Muscle of arm (tissue), 14 donors: ENCODE measurements at places on chromosomes 2 and 18.

DNA sequence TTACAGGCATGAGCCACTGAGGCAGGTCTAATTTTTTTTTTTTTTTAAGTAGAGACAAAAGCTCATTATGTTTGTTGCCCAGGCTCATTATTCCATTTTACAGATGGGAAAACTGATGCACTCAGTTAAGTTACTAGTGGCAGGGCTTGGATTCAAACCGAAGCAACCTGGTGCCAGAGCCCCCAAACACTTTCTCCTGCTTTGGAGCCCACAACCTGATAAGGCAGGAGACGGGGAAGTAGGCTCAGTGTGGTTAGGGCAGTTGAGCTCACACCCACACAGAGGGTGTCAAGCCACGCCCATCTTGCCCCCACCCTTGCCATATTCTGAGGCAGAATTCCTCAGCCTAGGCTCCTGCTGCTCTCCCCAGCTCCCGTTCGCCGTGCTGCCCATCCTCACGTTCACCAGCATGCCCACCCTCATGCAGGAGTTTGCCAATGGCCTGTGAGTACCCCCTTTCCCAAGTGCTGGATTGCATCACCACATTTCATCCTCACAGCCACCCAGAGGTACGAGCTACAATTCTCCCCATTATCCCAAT is 5.8 kb upstream of the CTDSP1 start:
- DNase-seq: no peak

- DNase-seq: no peak
Observed at GRCh38 chr2:159153463-159153862, 133.0 kb downstream of the WDSUB1 start.

DNA sequence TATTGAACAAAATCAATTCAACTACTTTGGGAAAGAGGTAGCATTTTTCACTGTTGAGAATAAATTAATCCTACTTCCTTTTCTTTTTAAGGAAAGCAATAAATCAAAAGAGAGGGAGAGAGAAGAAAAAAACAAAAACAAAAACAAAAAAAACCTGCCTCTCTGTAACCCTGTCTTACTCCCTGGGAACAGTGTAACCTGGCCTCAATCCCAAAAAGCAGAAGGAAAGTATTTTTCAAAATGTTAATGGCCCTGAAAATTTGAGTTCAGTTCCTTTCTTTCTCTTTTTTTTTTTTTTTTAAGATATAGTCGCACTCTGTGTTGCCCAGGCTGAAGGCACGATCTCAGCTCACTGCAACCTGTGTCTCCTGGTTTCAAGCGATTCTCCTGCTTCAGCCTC is 35.9 kb downstream of the RHOB start:
- DNase-seq: peak; percentile 43

GRCh38 chr18:63867368-63868125 is 20.0 kb upstream of the SERPINB2 start:
- DNase-seq: no peak

- DNase-seq: no peak
Observed at GRCh38 chr2:96870626-96871255, 861 bp upstream of the SEMA4C start.

- DNase-seq: no peak
Observed at GRCh38 chr18:22303927-22304326, 113.8 kb downstream of the CTAGE1 start.
